Stimulated activated CD8-positive, alpha-beta memory T cell treated with anti-CD3 and anti-CD28 coated beads, Interleukin-4, amount 100 ng/mL, for 24 hours (primary cell): ENCODE measurements at places on chromosomes 11 and 22.

- no peak for DNase-seq
These were observed 876 bp upstream of the UBE2L6 start for GRCh38 chr11:57568330-57568766.

GRCh38 chr11:129636926-129637325, 178.7 kb upstream of the TMEM45B start:
- no peak for DNase-seq

DNA sequence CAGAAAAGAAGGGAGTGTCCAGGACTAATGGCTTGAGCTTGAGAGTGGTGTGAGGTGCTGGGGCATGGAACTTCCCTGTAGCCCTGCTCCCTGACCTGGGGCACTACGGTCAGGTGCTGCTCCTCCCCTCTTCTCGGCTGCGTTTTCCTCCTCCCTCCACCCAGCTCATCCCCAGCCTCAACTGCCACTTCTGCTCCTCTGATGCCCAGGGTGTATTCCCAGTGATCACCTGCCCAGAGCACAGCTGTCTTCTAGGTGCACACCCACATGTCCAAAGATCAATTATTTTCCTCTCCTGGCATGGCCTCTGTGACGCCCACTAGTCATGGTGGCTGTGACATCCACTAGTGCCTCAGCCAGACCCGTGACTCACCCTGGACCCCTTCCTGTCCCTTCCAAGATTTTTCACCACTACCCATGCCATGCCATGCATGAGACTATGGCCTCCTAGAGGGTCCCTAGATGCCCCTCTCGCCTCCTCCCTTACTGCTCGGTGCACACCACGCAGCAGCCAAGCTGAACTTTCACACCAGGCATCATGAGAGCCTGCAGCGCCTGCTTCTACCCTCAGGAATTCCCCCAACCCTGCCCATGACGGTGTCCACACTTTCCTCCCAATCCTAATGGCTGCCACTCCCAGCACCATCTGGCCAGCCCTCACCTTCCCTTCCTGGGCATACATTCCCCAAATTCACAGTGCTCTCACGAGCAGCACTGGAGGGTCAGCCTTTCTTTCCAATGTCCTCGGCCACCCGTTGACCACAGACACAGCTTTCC, 1.9 kb downstream of the P2RX6 start:
- DNase-seq, result no peak

GRCh38 chr11:31127290-31127689, 242.2 kb downstream of the DCDC1 start:
- DNase-seq, result no peak

- DNase-seq, result peak; percentile 97
These were observed 14.8 kb downstream of the BAD start for GRCh38 chr11:64269540-64270220.

DNA sequence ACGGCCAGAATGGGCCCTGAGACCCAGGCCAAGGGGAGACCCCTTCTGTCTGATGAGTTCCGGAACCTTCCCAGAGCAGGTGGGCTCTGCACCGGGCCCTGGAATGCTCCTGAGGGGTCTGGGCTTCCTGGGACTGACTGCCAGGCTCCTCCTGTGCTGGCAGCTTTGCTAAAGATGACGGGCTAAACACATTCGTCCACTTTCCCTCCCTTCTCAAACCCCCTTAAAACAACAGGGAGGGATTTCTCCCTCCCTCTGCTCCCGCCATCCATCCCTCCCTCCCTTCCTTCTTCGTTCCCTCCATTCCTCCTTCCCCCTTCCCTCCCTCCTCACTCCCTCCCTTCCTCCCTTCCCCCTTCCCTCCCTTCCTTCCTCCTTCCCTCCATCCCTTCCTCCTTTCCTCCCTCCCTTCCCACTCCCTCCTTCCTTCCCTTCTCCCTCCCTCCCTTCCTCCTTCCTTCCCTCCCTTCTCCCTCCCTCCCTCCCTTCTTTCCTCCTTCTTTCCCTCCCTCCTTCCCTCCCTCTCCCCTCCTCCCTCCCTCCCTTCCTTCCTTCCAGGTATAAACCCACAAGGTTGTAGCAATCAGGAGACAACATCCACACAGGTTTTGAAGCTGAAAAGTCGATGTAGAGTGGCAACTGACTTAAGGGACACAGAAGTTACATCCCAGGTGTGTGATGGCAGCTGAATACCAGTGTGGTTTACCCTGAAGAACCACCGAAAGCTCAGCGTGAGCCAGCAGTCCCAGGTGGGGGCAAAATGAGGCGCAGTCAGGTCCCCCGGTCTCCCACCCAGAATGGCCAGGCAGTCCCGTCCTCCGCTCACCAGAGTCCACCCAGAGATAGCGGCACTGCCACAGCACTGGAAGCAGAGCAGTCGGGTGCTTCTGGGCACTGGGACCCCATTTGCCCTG, 18.8 kb upstream of the MGAT3 start:
- DNase-seq, result no peak

DNA sequence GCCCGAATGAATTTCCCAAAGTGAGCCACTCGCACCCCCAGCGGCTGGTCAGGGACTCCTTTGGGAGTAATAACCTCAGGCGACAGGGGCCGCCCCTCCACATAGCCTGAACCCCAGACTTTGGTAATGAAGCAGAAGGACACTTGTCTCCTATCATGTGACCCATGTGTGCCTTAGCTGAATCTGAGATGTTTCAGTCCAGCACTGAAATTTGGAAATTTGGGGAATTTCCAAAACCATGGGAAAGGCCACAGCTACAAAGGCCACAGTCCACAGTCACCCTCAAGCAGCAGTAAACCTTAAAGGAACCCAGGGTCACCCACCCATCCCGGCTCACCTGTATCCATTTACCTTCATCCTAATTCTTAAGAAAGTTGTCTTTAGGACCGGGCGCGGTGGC, 51.4 kb upstream of the FADD start:
- DNase-seq, result no peak

DNA sequence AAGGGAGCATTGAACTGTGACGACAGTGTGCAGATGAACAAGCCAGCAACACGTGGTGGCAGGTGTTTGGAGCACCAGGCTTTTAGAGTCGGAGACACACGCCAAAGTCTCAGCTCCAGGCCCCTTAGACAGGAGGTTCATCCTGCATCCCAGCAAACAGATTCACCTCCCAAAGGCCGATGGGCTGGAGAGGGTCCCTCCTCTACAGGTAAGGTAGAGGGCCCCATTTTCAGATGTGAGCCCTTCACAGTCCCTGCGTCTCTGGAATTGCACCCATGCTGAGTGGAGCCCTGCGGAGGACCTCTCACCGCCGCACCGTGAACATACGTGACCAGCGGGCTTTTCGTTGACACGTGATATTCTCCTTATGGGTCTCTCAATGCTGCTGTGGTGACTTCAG, 109.0 kb upstream of the B3GAT1 start:
- no peak for DNase-seq

GRCh38 chr11:72836111-72836510, 21.9 kb downstream of the ATG16L2 start:
- no peak for DNase-seq

DNA sequence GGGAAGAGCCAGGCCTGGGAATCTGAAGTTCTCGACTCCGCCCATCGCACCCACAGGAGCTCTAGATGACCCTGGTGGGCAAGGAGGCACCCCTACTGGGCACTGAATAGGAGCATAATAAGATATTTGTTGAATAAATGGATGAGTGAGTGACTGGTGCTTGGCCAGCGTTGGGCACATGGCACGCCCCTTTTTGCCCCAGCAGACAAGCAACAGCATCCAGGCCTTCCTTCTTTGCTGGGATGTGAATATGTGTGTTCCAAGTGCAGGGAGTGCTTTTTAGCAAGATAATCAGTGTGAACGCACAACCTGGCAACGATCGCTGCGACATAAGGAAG, 443 bp upstream of the CELF1 start:
- DNase-seq, result no peak

DNA sequence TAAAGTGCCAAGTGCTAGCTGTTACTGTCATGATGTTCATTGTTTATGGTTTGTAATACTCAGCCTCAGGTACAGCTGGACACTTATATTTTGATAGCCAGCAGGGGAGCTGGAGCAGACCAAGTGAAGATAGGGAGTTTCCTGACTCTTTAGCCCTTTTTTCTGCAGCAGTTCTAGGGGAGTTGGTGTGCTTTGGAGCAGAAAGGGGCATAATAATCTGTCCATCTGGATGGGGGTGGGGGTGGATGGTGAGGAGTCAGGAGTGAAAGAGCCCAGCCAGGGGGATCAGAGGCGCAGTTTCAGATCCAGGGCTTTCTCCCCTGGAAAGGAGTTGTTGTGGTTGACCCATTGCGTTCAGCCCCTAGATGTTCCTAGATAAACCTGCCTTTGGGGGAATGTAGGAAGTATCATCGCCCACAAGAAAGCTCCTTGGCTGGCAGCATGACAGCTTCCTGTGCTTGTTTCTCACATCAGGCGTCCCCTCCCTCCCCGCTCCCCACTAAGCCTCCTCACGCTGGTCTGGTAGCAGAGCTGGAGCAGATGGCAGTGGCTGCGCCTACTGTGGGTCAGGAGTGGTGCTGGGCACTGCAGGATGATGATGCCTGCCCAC, 41.9 kb downstream of the MED15 start:
- DNase-seq, result no peak

- DNase-seq, result no peak
These were observed 55.4 kb downstream of the ST14 start for GRCh38 chr11:130214861-130215530.

GRCh38 chr11:65477149-65477965, 21.5 kb upstream of the MALAT1 start:
- DNase-seq, result peak; percentile 93

DNA sequence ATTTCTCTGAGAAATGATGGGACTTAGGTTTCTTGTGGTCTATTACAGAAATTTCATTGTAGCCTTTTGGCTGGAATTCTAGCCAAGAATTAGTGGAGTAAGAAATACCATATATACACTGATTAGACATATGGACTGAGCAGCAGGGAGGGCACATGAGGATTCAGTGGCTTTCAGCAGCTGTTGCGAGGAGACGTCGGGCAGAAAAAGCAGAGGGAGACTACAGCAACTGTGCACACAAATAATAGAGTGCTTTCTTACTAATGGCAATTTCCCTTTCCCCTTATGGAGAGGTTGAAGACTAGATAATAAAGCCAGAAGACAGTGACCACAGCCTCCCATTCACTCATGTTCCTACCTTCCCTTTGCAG, 35.4 kb upstream of the CCDC34 start:
- DNase-seq, result no peak

GRCh38 chr11:12712132-12712531, 37.9 kb downstream of the TEAD1 start:
- DNase-seq, result no peak

DNA sequence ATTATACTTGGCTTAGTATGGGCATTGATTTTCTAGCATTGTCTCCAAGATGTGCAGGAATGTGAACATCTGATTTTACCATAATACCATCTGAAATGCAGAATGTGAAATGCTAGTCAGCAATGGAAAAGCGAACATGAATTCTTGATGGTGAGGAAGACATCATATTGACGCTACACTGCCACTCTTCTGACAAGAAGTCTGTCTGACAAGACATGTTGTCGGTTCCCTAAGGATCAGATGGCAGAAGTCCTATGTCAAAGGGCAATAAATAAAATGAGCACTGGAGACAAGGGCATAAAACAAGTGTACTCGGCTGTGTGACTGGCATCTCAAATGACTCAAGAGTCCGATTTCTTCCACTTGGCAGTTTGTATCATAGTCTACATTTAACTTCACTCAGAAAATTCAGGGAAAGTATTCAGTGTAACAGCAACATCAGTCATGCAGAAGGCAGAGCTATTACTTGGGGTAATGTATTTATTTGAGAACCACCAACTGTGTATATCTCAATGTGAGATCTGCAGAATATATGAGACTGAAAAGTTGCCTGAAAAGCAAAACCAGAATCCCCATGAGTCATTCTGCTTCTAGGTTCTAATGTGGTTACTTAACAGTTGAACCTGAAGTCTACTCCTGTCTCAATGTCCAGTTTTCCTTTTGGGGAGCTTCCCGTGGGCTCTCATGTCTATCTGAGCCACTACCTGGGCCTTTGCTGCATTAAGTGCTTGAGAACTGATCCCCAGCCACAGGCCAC, 51.5 kb downstream of the SLC17A6 start:
- DNase-seq, result no peak

DNA sequence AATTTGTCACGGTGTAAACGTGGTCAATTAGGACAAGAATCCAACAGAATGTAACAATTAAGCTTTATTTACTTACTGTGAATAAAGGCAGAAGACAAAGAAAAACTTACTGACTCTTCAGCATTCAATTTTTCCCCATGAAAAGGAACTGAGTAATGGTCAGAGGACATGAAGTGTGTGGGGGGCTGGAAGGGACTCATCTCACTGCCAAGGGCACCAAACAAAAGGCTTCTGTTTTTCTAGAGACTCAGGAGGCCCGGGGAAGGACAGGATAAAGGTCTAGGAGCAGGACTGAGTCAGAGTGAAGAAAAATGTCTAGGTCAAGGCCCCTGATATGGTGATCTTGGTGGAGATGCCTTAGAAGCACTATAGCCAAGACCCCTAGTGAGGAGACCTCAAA, 564.2 kb upstream of the ANO5 start:
- no peak for DNase-seq

DNA sequence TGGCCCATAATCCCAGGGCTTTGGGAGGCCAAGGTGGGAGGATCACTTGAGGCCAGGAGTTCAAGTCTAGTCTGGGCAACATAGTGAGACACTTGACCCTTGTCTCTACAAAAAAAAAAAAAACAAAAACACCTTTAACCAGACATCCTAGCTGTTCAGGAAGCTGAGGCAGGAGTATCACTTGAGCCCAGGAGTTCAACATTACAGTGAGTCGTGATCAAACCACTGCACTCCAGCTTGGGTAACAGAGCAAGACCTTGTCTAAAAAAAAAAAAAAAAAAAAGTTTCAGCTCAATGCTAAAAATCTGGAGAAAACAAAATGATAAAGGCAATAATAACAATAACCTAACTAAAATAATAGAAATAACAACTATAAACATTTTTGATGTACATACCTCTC, 22.6 kb upstream of the APLP2 start:
- DNase-seq, result no peak

GRCh38 chr22:42184852-42185251, 54.2 kb upstream of the CYP2D6 start:
- no peak for DNase-seq

GRCh38 chr11:69870766-69871165, 51.5 kb upstream of the FGF3 start:
- no peak for DNase-seq

DNA sequence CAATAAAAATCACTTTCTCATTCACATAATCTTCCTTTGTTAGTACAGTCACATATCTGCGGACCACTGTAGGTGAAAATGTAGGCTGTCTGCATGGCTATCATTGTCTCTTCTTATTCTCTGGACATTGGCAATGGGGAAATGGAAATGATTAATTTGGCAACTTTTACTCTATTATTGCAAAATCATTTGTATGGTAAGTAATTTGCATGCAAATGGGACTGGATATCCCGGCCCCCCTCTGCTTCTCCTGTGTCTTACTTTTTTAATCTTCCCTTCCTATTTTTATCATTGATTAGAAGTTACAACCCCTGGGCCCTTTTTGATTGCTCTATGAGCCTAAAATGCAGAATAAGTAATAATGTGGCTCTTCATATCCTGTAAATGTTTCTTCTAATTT, 6.0 kb downstream of the GRK3 start:
- DNase-seq, result no peak

- DNase-seq, result no peak
These were observed 129.2 kb upstream of the ANO3 start for GRCh38 chr11:26202754-26203153.
